ENCODE measurements at places on chromosomes 7 and 10.

GRCh38 chr7:140521421-140521820, 42.1 kb upstream of the MKRN1 start:
- no peak for DNase-seq

DNA sequence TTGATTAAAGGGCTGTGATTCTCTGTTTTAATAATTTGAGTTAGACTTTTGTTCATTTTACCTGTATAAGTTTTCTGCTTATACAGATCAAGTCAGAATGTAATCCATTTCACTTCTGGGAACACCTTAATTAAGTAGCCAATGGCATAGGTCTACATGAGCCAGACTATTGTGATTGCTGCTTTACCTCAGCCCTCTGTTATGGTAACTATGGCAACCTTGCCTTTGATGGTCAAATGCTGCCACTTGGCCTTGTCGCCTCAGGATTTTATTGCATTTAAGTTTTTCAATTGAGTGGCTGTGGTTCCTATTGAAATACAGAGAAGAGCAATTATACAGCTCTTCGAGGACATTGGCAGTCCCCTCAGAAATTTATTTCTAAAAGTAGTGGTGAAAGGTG, 64.3 kb upstream of the TMEM106B start:
- no peak for DNase-seq

- DNase-seq = no peak
Measured at GRCh38 chr7:36396150-36396549, 6.5 kb downstream of the ANLN start.

- DNase-seq = no peak
Measured at GRCh38 chr10:20091698-20092097, 275.5 kb downstream of the PLXDC2 start.

DNA sequence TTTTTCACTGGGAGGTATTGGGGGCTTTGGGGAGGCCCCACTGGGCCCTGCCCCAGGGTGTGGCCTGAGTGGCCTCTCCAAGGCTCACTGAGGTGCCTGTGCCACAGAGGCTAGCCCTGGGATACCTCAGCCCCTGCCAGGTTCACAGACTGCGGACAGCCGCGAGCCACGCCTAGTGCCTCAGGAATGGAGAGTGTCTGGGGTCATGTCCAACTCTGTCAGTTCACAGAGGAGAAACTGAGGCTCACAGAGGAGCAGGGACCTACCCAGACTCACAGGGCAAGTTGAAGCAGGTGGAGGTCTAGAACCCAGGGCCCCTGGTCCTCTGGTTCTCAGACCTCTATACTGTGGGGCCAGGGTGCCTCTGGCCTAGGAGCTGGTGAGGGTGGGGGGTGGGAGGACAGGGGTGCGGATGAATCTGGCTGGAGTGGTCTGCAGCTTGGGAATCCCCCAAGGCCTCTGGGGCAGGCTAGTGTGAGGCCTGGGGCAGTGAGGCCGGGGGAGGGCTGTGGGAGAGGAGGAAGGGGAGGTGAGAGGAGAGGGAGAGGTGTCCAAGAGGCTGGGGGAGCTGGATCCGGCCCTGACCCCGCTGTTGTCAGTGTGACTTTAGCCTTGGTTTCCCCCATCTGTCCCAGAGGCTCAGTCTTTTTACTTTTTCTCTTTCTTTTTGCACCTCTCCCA, 20.0 kb downstream of the NEURL1 start:
- no peak for DNase-seq

DNA sequence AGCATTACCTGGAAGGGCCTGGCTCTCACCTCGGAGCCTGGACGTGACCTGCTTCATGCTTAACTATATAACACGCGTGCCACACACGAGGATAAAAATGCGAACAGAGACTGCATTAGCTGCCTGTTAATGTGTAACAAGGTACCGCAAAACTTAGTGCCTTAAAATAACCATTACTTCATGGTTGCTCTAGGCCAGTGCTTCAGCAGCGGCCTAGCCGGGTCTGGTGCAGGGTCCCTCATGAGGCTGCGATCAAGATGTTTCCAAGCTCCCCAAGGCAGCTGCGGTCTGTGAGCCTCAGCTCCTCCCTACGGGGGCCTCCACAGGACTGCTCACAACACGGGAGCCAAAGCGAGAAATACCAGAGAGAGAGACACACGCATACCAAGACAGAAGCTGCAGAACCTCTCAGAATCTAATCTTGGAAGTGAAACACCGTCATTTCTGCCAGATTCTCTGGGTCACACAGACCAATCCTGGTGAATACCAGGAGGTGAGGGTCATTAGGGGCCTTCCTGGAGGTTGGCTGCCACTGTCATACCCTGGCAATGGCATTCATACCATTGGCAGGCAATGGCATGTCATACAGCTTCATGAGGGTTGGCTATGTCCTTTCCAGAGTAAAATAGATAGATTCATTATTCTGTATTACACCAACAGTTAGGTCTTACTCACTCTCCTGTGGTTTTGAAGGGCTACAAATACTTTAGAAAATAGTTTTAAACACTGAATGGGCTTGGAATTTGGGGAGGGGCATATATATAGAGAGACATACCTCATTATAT, 94.5 kb downstream of the HIPK2 start:
- no peak for DNase-seq

- DNase-seq = no peak
Measured at GRCh38 chr7:146067880-146068279, 48.7 kb upstream of the CNTNAP2 start.

- DNase-seq = no peak
Measured at GRCh38 chr10:33390046-33390445, 55.6 kb upstream of the NRP1 start.

DNA sequence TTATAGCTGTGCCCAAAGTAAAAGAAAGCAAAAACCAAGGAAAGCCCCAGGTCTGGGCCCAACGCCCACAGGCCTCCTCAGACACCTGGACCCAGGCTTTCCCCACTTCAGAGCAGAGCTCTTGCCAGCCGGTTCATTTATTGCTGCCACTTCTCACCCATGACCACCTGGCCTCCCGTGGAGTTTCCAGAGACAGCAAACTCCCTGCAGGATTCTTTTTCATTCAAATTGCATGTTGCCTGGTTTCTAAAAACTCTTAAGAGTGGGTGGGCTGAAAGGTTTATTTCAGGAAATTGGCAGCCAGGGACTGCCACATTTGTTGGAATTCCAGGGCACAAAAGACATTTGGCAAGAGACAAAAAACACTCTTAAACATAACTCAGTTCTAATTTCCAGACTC, 4.7 kb downstream of the VOPP1 start:
- DNase-seq = no peak

GRCh38 chr10:34670081-34670480, 145.0 kb downstream of the PARD3 start:
- no peak for DNase-seq

GRCh38 chr10:101055411-101055810, 6.4 kb upstream of the KAZALD1 start:
- no peak for DNase-seq

- no peak for DNase-seq
Measured at GRCh38 chr10:48651839-48652238, 32.8 kb upstream of the WDFY4 start.

GRCh38 chr10:64067009-64067606, 545.9 kb downstream of the REEP3 start:
- no peak for DNase-seq

GRCh38 chr7:144142187-144142586, 19.2 kb downstream of the OR2A14 start:
- no peak for DNase-seq

- no peak for DNase-seq
Measured at GRCh38 chr10:69682955-69683474, 53.0 kb downstream of the FAM241B start.

- DNase-seq = no peak
Measured at GRCh38 chr10:128571745-128572144, 445.5 kb upstream of the MKI67 start.

- no peak for DNase-seq
Measured at GRCh38 chr7:130293521-130293920, 560 bp downstream of the CPA4 start.

DNA sequence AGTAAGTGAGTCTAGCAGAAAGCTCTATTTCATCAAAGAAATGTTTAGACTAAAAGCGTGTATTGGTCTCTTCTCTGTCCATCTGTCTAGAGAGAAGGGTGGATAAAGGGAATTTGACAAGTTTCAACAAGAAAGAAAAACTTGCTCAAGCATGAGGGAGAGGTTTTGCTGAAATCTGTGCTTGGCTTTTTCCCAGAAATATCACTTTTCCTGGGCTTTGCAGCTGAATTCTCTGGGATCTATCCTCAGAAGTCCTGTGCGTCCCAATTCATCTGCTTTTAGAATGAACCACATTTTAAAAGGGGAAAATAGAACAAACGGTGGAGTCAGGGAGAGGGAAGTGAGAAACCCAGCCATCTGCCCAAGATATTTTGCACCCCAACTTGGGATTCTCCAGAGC, 59.6 kb upstream of the CELF2 start:
- no peak for DNase-seq

DNA sequence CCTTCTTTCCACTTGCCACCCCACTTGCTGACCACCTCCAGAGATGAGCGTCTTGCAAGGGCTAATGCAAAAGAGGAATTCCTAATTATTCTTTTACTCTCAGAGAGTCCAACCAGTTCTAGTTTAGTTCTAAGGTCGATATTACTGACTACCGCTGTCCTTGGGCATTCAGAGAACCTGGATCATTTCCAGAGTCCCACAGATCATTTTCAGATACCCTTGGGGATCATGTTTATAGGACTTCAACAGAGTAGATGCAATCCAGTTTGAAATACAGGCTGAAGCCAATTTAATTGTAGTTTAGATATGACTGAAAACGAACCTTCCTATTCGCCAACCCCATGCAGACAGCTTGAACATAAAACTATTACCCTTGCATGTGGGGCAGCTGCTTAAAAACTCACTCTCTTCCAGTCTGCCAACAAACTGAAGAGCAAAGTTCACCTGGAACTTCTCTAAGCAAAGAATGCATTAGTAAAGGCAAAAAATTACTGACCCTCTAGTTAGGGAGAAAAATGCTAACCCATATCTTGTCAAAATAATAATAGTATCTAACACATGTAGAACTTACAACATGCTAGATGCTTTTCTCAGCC, 22.4 kb downstream of the CFAP69 start:
- no peak for DNase-seq

GRCh38 chr7:30594048-30594539, 584 bp upstream of the GARS1 start:
- peak; percentile 11 for DNase-seq

DNA sequence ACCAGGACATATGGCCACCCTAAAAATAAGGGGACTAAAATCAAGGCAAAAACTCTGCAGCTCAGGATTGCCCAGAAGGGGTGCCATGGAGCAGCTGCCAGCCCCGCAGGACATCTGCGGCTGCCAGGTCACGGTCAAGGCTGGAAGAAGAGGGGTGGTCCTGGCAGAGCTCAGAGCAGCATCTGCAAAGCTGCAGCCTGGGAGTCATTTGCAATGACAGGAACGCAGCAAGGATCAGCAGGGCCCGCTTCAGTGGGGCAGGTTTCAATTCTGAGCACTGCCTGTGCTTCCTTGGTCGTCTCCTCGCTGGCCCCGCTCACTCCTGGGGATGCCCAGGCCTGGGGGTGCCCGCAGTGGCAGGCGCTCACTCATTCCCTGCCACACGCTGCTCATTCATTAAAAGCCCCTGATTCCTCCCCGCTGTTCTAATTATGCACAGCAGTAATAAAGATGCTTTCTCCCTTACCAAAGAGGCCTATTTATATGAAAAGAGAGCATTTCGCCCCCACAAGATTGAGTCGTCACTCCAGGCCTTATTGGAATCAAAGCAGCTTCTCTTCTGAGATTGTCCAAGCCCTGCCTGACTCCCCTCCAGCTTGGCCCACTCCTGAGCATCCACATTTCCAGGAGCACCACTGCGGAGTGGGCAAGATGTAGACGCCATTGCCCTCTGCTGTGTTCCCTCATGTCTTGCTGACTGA, 4.6 kb downstream of the HSPA12A start:
- DNase-seq = no peak

DNA sequence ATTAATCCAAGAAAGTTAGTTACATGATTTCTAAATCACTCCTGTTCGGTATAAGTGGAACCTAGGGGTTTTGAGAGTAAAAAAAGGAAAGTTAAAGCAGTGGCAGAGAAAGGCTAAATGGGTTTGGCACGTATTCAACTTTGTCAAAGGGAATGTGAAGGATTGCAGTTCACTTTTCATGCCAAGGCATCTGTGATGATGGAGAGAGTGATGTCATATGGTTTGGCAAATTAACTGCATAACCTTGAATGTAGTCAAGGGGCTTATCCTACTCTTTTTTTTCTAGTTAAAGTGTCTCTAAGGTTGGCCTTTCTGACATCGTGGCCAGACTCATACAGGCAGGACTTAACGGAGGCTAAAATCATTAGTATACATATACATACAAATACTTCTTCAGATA, 277.8 kb downstream of the EXOC4 start:
- DNase-seq = no peak

GRCh38 chr7:157904866-157905570, 568.2 kb downstream of the DNAJB6 start:
- no peak for DNase-seq

GRCh38 chr10:93334181-93334580, 148.0 kb downstream of the MYOF start:
- no peak for DNase-seq

GRCh38 chr10:63744060-63744941, 223.1 kb downstream of the REEP3 start:
- DNase-seq = no peak

- no peak for DNase-seq
Measured at GRCh38 chr7:108234281-108234680, 104.1 kb upstream of the LAMB4 start.

GRCh38 chr10:110576220-110576619, 8.7 kb downstream of the SMC3 start:
- DNase-seq = no peak

DNA sequence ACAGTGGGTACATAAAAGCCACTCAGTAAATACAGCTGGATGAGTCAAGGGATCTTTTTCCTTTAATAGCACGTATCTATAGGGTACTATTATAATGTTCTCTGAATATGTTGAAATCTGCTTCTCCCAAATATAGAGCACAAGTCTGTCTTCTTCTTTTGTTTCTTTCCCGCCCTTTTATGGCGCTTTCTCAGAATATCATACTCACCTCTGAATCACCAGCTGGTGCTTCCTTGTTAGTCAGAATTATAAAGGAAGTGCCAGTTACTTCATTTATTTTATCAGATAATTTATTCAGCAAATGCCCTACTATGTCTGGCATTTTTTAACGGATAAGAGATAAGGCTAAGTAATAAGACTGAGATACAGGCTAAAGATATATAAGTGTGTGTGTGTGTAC, 772.9 kb downstream of the SORCS3 start:
- no peak for DNase-seq
